ENCODE measurements at places on chromosomes 6 and 20. TPM values are rescaled to one million over a fixed set of nuclear protein-coding genes. Genes with fewer than 3 reads are reported as not detected.

- DNase-seq: no peak
Measured at GRCh38 chr20:63216849-63217471, 1.0 kb upstream of the YTHDF1 start.

DNA sequence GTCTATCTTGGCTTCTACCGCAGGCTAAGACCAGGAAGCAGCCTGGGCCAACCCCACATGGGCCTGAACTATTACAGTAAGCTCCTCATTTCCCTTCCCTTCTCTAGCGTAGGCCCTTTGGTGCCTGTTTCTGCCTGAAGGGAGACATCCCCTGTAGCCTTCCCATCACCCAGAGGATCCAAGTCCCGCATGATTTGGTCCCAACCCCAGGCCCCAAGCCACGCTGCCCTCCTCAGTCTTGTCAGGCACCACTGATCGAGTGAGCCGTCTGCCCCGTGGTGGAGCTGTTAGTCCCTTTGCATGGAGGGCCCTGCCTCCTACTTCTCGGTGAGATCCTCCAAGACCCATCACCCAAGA, 46.4 kb downstream of the EBF4 start:
- DNase-seq: no peak

- DNase-seq: no peak
Measured at GRCh38 chr6:18753076-18753475, 365.9 kb downstream of the RNF144B start.

GRCh38 chr6:79737172-79737571, 106.0 kb downstream of the SH3BGRL2 start:
- DNase-seq: no peak

GRCh38 chr20:59812286-59813125, 120.9 kb downstream of the SYCP2 start:
- no peak for DNase-seq

- no peak for DNase-seq
Measured at GRCh38 chr20:26354511-26354910, 657.9 kb upstream of the ZNF337 start.

- DNase-seq: no peak
Measured at GRCh38 chr6:97222903-97223302, 60.1 kb downstream of the MMS22L start.

DNA sequence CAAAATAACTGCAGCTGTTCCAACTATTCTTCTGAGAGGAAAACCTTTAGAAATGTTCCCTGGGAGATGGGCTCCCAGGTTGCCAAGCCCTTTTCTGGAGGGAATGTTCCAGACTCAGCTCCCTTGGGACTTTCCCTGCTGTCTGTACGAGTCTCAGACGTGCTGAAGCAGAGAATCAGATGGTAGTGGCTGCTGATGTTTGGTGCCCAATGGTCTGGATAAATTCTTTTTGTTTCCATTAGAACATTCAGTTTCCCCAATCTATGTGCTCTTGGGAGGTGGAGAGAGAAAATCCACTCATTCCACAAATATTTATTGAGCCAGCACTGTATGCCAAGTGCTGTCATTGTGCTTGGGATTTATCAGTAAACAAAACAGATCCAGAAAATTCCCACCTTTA, 40.0 kb downstream of the SNHG17 start:
- DNase-seq: no peak

DNA sequence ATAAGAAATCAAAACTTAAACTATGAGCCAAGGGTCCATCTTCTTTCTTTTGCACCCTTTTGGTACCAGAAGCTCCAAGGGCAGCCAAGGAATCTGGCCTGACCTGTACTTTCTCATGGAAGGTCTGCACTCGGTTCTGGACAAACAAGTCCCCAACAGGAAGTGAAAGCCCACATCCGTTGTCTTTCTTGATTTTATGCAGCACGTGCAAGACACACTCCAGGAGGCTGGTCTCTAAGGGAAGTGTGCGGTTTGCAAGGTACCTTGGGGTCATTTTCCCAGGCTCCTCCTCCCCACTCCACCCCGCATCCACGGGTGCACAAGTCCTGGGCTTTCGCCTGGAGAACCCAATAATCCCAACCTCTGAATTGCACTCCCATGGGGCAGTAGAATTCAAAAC, 101.9 kb downstream of the NFATC2 start:
- no peak for DNase-seq

- no peak for DNase-seq
Measured at GRCh38 chr6:92289831-92290230, 1129.5 kb downstream of the EPHA7 start.

GRCh38 chr6:2876210-2877056, 26.7 kb downstream of the SERPINB9 start:
- DNase-seq: peak; percentile 76

- DNase-seq: no peak
Measured at GRCh38 chr6:43742285-43742684, 27.7 kb upstream of the VEGFA start.

GRCh38 chr20:48211238-48211637, 426.0 kb upstream of the SULF2 start:
- no peak for DNase-seq

GRCh38 chr6:14831937-14832336, 413.9 kb upstream of the JARID2 start:
- no peak for DNase-seq

DNA sequence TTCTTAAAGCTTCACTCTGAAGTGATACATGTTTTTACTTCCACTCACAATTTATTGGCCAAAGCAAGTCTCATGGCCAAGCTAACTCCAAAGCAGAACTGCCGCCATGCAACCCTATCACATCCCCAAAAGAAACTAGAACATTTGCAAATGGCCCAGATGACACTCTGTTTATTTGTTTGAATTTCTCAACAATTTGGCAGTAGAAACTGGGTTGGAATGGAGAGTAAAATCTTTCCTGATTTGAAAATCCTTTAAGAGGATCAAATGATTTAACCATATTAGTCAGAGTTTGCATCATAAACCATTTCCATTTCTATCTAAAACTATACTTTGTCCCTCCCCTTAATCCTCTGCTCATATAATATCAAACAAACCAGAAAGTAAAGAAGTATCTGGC, 39.1 kb upstream of the E2F3 start:
- DNase-seq: no peak

GRCh38 chr6:54980511-54981275, 134.1 kb downstream of the FAM83B start:
- DNase-seq: no peak

GRCh38 chr6:129499843-129500219, 210.1 kb downstream of the ARHGAP18 start:
- DNase-seq: no peak

DNA sequence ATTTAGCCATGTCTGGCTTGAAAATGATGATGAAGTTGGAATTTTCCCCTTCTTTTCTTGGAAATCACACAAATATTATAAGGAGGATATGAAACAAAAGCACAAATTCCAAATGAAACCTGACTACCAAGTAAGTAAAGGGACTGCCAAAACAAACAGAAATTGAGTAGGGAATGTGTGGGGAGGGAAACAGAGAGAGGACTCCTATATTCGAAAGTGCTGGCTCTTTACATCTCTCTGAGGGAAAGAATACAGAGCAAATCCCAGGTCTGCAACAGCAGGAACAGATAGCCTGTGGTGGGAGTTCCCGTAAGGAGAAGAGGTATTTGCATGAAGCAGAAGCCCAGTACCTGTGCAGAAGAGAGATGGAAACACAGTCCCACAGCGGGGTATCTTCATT, 583.7 kb downstream of the EPM2A start:
- DNase-seq: no peak

IFT52 gene
- 6.6 TPM for total RNA-seq

OVOL2 gene
- not detected for total RNA-seq

PSORS1C1 gene
- total RNA-seq: 4.7 TPM

PTGIS gene
- total RNA-seq: 26.3 TPM

EPB41L1 gene
- total RNA-seq: 14.6 TPM

DDX43 gene
- 0.41 TPM for total RNA-seq

Measured in left ventricle myocardium inferior (tissue), 1 donor.